ENCODE measurements at places on chromosomes 7 and 10.
A peak's percentile ranks its signal among the peaks of the same experiment; 100 is the strongest.

GRCh38 chr7:101588131-101588935 lies 40.8 kb downstream of the MYL10 start:
- no peak for DNase-seq

DNA sequence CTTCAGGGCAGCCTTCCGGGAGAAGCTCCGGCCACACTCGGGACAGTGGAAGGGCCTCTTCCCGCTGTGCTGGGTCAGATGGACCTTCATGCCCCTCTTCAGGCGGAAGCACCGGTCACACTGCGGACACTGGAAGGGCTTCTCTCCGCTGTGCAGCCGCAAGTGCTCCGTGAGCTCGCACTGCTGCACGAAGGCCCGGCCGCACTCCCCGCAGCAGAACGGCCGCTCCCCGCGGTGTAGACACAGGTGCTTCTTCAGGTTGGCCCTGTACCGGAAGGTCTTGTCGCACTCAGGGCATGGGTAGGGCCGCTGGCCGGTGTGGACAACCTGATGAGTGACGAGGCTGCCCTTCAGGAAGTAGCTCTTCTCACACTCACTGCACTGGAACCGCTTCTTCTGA lies 14.2 kb upstream of the ZNF786 start:
- no peak for DNase-seq

DNA sequence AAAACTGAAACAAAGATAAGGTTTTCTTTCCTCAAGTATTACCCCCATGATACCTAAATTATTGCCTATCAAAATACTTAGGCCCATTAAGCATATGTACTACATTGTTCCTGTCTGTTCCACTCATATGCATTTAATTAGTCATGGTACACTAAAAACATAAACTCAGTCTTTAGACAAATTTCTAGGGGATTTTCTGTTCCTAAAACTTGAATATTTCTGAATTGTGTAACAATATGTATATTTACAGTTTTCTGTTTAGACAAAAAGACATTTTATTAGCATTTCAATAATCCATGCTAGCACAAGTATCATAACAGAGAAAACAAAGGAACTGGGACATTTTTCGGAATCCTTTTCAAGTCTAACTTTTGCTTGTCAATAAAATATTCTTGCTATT lies 234.2 kb downstream of the CRPPA start:
- DNase-seq: no peak

GRCh38 chr7:130920122-130920521 lies 186.1 kb upstream of the KLF14 start:
- no peak for DNase-seq

- DNase-seq: peak; percentile 47
Measured at GRCh38 chr10:96017191-96017687, 26.1 kb upstream of the CCNJ start.

GRCh38 chr7:109842386-109842785 lies 1248.5 kb upstream of the LRRN3 start:
- no peak for DNase-seq

- no peak for DNase-seq
Measured at GRCh38 chr10:103921750-103922195, 3.8 kb upstream of the STN1 start.

Measured in NCI-H1105 treated with DMSO at 0.1 percent for 48 hours (cell line).